Stimulated activated CD4-positive, alpha-beta T cell treated with anti-CD3 and anti-CD28 coated beads, Interleukin-1b, Interleukin-23, amount 100 ng/mL, for 1 hour (primary cell): ENCODE measurements at places on chromosomes 1 and 21.

GRCh38 chr1:233570216-233570615 lies 43.7 kb upstream of the KCNK1 start:
- DNase-seq: no peak

GRCh38 chr1:61132176-61132638 lies 49.8 kb downstream of the NFIA start:
- DNase-seq: no peak

- DNase-seq: no peak
Observed at GRCh38 chr1:76494807-76495206, 372.5 kb upstream of the ST6GALNAC5 start.

GRCh38 chr1:45246760-45247159 lies 40.4 kb upstream of the ZSWIM5 start:
- DNase-seq: no peak

DNA sequence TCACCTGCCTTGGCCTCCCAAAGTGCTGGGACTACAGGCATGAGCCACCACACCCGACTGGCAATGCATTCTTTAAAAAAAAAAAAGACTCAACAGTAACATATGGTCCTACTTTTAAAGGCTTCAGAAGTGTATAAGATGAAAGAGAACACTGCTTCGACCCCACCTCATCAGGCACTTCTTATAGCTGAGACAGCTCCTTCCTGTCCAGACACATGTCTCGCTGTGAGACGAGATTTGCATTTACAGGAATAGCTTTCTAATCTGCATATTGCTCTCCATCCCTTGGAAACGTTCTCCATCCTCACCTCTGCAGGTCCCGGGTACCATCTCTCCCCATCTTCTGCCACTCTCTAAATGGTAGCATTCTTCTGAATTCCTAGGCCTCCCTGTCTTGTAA lies 6.7 kb downstream of the AZIN2 start:
- no peak for DNase-seq

DNA sequence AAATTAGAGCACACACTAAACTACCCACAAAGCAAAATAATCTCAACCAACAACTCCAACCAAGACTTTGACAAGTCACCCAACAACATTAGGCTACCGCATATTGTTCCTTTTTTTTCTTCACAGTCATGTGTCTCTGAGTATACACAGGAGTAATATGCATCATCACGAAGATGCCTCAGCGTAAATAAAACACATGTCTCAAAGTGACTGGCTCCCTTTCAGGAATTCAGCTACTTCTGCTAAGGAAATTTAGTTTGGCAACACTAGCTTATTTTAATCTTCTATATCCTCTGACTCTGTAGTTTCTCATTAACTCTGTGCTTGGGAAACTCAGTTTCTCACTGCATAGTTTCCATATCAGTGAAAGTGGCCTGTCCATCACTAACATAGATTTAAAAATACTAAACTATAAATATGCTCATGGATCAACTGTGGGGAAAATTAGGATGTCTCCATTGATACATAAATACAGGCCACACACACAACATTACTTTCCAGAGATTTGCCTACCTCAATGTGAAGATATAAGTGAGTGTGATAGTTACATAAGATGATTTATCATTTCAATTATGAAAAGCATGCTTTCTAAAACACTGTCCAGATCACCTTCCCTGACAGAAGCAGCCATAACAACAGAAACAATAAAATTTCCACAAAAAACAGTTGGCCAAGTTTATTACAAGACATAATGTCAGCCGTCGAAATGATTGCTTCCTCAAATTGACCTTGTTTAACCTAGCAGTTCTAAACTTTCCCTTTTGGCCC lies 113.2 kb downstream of the PTGER3 start:
- no peak for DNase-seq

DNA sequence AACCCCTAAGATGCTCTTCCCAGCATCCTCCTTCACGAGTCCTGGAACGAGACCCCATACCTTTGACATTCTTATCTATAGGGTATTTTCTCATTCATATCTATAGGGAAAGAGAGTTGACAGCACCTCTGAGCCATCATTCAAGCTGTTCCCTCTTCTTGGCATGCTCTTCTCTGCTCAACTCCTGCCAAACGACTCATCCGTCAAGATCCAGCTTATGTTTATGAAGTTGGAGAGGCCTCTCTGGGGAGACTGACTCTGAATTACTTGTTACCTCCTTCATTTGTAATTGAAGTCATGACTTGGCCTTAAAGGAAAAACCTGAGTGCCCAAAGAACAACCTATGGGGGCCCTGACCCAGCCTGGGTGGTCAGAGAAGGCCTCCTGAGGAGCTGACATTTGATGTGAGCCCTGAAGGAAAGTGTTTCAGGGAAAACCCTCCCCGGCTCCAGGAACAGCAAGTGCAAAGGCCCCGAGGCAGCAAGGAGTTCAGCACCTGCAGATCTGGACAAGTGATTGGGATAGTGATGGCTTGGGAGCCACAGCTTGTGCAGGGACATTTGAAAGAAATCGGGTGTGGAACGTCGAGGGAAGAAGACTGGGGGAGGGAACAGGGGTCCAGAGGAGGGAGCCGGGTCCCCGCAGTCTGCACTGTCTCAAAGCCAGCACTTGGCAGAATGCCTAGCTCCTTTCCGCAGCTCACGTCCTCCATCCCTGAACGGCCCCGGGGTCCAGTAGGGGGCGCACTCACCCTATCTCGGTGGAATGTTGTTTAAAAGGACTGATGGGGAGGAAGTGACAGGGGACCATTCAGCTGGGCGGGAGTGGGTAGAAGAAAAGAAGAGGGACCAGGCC lies 14.0 kb upstream of the CDA start:
- DNase-seq: peak; percentile 35

DNA sequence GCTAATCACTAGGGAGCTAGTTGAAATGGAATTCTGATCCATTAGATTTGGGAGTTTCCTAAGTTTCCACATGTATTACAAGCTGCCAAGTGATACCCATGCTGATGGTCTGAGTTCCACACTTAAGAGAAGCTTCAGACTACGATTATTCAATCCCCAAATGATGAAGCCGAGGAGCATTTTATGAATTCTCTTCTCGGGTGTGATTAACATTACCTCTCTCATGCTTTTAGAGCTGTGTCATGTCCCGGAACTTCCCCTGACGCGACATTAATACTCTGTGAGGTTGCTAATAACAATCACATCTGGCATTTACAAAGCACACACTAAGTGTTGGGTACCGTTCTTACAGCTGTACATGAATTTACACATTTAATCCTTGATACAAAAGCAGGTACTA lies 63.0 kb downstream of the KCNJ15 start:
- DNase-seq: no peak

DNA sequence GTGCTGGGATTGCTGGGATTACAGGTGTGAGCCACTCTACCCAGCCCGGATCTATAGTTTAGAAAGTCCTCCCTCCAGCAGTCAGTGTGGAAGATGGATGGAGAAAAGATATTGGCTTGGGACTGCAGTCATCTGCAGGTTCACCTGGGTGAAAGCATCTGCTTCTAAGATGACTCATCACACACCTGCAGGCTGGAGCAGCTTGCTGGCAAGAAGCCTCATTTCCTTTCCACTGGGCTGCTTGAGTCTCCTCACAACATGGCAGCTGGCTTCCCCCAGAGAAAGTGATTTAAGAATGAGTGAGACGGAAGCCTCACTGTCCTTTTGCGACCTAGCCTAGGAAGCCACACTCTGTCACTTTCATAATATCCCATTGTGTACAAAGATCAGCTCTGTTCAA lies 50.0 kb downstream of the FOXO6 start:
- no peak for DNase-seq

DNA sequence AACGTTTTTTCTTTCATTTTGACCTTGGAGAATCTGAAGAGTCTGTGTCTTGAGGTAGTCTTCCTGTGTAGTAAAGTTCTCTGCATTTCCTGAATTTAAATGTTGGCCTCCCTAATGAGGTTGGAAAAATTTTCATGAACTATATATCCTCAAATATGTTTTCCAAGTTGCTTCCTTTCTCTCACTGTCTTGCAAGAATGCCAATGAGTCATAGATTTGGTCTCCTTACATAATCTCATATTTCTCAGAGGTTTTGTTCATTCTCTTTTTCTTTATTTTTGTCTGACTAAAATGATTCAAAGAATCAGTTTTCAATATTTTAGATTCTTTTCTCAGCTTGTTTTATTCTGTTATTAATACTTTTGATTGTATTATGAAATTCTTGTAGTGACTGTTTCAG lies 87.6 kb downstream of the DRAM2 start:
- DNase-seq: no peak

- DNase-seq: no peak
Observed at GRCh38 chr1:97895278-97895677, 25.6 kb downstream of the DPYD start.

DNA sequence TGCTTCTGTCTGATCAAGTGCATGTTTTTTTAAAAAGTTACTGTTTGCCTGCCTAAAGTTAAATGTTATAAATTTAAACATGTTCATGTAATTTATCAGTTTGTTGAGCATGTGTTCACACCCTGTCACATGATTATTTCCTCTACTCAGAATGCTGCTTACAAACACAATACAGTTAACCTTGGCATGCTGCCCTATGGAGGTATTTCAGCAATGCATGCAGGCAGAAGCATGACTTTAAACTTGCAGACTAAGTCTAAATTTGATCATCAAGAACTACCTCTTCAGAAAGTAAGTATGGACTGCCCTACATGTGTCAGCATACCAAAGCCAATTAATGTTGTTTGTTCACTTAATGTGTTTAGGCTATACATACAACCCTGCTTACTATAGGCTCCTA lies 161.6 kb downstream of the LRRC40 start:
- no peak for DNase-seq

GRCh38 chr1:180974236-180974635 lies 48.4 kb downstream of the STX6 start:
- DNase-seq: no peak

- no peak for DNase-seq
Observed at GRCh38 chr1:180267211-180267561, 37.1 kb downstream of the LHX4 start.

DNA sequence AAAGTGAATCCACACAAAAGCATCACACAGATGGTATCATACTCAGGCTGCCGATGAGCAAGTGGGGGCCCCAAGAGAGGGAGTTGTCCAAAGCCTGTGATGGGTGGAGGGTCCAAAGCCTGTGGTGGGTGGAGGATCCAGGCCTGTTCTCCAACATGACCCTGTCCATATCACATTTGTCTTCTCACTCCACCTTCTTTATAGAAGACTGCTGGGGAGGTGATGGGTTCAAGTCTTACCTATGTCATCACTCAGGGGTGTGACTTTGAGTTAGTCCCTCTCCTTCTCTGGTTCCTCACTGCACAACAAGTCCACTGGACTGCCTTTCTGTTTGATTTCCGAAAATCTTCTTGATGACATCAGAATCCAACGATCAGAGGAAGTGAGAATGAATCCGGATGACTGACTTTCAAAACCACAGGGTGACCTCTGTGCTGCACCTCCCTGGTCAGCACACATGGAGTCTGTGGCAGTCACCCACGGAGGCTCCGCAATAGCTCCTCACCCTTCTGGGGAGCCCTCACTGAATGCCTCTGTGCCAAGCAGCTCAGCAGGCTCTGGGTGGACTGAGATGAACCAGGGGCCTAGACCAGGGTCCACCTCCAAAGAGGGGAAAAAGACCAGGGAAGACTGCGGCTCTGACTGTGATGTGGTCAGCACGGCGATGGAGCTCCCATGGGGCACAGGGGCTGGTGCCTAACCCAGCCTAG lies 166.8 kb downstream of the HIVEP3 start:
- DNase-seq: no peak

DNA sequence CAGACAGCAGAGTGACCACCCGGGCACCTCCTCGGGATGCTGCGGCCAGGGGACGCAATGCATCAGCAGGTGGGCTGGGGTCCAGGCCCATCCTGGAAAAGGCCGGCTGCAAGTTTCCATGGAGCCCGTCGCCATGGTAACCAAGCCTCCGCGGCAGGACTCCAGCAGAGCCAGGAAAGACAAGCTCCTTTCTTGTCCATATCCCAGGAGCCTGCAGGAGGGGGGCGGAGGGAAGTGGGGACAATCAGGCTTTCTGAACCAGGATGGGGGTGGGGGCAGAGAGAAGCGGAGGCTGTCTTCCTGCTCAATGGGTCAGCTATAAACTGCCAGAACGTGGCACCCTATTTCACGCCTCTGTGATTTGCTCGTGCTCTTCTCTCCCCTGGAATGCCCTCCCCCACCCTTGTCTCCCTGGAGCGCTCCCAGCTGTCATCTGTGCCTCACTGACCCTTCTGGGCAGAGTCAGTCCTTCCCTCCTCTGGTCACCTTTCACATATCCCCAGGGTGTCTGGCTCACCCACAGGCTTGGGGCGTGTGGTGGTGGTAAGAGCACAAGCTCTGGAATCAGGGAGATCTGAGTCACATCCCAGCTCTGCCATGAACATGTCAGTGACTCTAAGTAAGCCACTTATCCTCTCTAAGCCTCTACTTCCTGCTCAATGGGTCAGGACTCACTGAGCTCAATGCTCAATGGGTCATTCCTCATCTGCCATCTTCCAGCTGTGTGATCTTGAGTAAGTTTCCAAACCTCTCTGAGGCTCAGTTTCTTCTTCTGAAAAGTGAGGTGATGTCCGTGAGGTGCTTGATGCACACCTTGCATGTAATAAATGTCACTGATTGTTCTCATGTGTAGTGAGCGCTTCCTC lies 58.9 kb upstream of the LAPTM5 start:
- no peak for DNase-seq

GRCh38 chr1:53343831-53344668 lies 16.2 kb upstream of the LRP8 start:
- no peak for DNase-seq

GRCh38 chr1:236497908-236498307 lies 25.9 kb upstream of the LGALS8 start:
- DNase-seq: no peak
